ENCODE measurements at places on chromosomes 6 and 20. TPM values are rescaled to one million over a fixed set of nuclear protein-coding genes. Genes with fewer than 3 reads are reported as not detected.

EYS gene
- 0.26 TPM for total RNA-seq

CLPSL2 gene
- total RNA-seq: not detected

BHLHE23 gene
- not detected for total RNA-seq

GJA10 gene
- not detected for total RNA-seq

DNA sequence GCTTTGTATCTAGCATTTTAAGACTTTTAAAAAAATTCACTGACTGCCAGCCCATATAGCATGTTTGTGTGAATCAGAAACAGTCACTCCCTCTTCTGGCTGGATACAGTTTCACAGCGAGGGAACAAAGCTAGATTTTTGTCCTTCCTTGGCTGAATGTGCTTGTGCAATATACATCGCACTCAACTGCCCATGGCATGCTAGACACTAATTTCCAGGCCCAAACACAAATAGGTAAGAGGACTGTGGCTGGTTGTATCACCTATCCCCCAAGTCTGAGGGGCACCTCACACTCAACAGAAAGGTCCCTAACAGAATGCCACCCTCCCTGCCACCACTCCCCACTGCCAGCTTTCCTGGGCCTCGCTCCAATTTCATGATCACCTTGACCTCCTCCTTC lies 16.2 kb upstream of the BLCAP start:
- H3K27ac ChIP-seq: no peak overlapping the region
- H3K4me3 ChIP-seq: no peak overlapping the region
- H3K27me3 ChIP-seq: no peaks in the 10 kb centered on the region
- DNase-seq: no peak
- no peaks in the 10 kb centered on the region for H3K36me3 ChIP-seq

- H3K4me3 ChIP-seq: no peak overlapping the region
- H3K4me1 ChIP-seq: no peaks in the 10 kb centered on the region
- DNase-seq: no peak
- H3K36me3 ChIP-seq: no peaks in the 10 kb centered on the region
- no peak overlapping the region for H3K27ac ChIP-seq
- no peaks in the 10 kb centered on the region for H3K27me3 ChIP-seq
These were observed 124.1 kb upstream of the RPS6KA2 start for GRCh38 chr6:166751051-166751595.

- no peak overlapping the region for H3K4me3 ChIP-seq
- H3K4me1 ChIP-seq: peaks cover 81% of the 10 kb centered on the region
- no peak for DNase-seq
- H3K27me3 ChIP-seq: no peaks in the 10 kb centered on the region
- no peak overlapping the region for H3K27ac ChIP-seq
These were observed 1.7 kb upstream of the HSD17B8 start for GRCh38 chr6:33202799-33203198.

GRCh38 chr20:24853916-24854315 lies 95.2 kb upstream of the CST7 start:
- H3K27ac ChIP-seq: no peak overlapping the region
- no peak for DNase-seq
- H3K27me3 ChIP-seq: no peaks in the 10 kb centered on the region
- no peak overlapping the region for H3K4me3 ChIP-seq
- H3K36me3 ChIP-seq: no peaks in the 10 kb centered on the region

- DNase-seq: no peak
- H3K36me3 ChIP-seq: no peaks in the 10 kb centered on the region
- no peaks in the 10 kb centered on the region for H3K27me3 ChIP-seq
These were observed 425.8 kb downstream of the CDKAL1 start for GRCh38 chr6:20960067-20960466.

- peaks cover 13% of the 10 kb centered on the region for H3K4me1 ChIP-seq
- H3K36me3 ChIP-seq: no peaks in the 10 kb centered on the region
- H3K4me3 ChIP-seq: peak overlapping the region; percentile 55
- H3K27ac ChIP-seq: peak overlapping the region; percentile 88
- no peak for DNase-seq
- H3K27me3 ChIP-seq: no peaks in the 10 kb centered on the region
These were observed 883 bp upstream of the CCDC28A start for GRCh38 chr6:138772596-138773176.

GRCh38 chr6:168602576-168602975 lies 161.6 kb downstream of the SMOC2 start:
- H3K27ac ChIP-seq: no peak overlapping the region
- no peaks in the 10 kb centered on the region for H3K36me3 ChIP-seq
- no peak overlapping the region for H3K4me3 ChIP-seq
- no peak for DNase-seq
- H3K27me3 ChIP-seq: no peaks in the 10 kb centered on the region
- no peaks in the 10 kb centered on the region for H3K4me1 ChIP-seq

DNA sequence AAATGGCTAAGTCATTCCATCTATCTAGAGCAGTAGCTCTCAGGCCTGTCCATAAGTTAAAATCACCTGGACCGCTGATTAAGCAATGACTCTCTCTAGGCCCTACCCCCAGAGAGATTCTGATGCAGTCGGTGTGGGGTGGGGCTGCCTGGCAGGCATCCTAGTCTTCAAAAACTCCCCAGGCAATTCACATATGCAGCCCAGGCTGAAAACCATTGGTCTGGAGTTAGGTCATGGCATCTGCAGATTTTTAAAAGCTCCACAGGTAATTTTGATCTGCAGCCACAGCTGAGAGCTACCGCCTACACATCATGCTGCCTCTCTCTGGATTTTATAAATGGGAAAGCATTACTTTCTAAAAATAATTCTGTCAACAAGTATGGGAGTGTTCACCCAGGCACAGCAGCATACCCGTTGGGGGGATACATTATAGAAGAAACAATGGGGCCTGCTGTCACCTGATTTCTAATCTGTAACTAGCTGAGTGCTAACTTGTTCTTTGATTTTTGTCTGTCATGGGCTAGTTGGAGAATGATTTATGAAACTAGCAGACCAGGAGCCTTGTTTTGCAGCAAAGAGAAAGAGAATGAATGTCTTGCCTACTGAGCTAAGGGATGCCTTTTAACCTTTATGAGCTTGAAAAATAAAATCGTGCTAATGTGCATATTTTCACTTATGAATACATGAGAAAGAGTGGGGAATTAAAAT lies 44.1 kb upstream of the ATXN1 start:
- no peak overlapping the region for H3K4me3 ChIP-seq
- no peaks in the 10 kb centered on the region for H3K36me3 ChIP-seq

- DNase-seq: no peak
- no peaks in the 10 kb centered on the region for H3K36me3 ChIP-seq
- no peaks in the 10 kb centered on the region for H3K27me3 ChIP-seq
- H3K4me1 ChIP-seq: no peaks in the 10 kb centered on the region
- no peak overlapping the region for H3K27ac ChIP-seq
These were observed 15.7 kb downstream of the AHI1 start for GRCh38 chr6:135481783-135482369.

GRCh38 chr6:73182021-73182607 lies 43.2 kb downstream of the KHDC1L start:
- no peak overlapping the region for H3K27ac ChIP-seq
- H3K27me3 ChIP-seq: no peaks in the 10 kb centered on the region
- H3K4me3 ChIP-seq: no peak overlapping the region
- DNase-seq: no peak
